ENCODE measurements at places on chromosomes 3 and 15.
A peak's percentile ranks its signal among the peaks of the same experiment; 100 is the strongest.

GRCh38 chr3:105979961-105980360, 111.1 kb upstream of the CBLB start:
- no peak for DNase-seq

DNA sequence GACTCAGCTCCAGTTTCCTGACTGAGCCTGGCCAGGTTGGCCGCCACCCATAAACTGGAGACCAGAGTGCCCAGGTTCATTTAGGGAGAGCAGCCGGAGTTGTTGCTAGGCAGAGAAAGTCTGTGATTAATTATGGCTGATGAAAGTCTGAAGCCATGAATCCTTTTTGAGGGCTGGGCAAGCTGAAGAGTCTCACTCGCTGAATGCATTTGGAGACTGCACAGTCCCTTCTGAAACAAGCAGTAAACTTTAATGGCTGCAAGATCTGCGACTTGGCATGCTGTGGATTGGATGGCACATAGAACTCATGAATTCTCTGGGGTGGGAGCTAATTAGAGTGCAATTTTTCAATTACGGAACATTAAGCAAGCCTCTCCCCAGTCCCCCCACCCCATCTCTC, 282.1 kb downstream of the RPLP1 start:
- no peak for DNase-seq

DNA sequence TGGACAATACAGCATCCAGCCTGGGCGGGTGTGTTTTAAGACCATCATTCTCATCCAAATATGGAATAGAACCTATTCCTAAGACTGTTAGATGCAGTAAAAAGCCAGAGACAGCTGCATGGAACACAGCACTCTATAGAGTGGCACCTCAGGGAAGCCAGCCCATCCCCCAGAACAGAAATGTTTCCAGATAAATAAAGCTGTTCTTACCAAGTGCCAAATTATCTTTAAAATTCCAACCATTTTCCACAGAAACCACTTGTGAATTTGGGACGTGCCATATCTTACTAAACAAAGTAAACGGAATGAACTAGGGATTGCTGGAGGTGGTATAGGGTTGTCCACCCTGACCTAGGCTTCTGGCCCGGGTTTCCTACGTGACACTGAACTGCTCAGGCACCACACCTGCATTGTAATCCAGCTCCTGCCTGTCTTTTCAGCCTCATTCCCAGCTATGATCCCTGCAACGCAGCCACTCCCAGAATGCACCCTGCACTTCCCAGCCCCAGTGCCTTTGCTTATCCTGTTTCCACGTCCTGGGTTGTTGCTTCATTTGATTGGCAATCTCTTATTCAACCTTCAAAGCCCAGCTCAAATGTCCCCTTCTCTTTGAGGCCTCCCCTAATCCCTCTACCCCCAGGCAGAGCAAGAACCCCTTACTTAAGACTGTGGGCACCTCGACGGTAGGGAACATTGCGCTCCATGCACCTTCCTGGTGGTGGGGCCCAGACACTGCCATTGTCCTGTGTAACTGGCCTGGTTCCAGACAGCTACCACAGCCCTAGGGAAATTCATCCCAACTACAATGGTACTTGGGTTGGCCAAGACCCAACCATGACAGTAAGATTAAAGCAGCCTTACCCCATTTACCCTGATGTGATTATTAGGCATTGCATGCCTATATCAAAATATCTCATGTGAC, 100.2 kb downstream of the IQSEC1 start:
- DNase-seq = no peak

DNA sequence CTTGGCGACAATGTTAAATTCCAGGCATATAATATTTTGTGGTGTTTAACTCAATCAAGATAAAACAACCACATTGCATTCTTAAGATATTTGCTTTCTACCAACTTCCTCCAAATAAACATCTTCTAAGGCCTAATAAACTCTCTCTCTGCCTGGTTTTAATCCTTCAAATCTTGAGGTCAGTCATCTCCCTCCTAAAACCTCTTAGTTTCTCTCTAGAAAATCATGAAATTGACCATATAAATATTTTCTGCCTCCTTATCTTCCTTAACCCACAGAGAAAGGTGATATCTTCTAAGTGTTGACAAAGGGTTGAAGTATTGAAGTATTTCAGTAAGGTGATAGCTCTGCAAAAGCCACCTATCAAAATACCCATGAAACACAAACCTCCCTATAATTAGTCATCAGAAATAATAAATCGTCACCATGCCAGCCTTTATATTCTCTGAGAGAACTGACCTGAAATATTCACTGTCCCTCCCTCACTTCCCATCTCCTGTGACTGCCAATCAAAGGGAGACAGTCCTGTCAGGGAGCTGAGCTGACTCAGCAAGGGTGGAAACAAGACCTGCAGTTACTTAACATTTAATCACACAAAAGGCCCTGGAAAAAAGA, 1261.1 kb downstream of the ROBO1 start:
- DNase-seq = no peak

DNA sequence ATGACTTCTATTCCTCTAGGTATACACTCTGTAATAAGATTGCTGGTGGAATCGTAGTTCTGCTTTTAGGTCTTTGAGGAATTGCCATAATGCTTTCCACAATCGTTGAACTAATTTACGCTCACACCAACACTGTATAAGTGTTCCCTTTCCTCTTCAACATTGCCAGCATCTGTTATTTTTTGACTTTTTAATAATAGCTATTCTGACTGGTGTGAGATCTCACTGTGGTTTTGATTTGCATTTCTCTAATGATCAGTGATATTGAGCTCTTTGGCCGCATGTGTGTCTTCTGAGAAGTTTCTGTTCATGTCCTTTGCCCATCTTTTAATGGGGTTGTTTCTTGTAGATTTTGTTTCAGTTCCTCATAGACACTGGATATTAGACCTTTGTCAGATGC, 12.8 kb downstream of the NXPE3 start:
- DNase-seq = no peak

DNA sequence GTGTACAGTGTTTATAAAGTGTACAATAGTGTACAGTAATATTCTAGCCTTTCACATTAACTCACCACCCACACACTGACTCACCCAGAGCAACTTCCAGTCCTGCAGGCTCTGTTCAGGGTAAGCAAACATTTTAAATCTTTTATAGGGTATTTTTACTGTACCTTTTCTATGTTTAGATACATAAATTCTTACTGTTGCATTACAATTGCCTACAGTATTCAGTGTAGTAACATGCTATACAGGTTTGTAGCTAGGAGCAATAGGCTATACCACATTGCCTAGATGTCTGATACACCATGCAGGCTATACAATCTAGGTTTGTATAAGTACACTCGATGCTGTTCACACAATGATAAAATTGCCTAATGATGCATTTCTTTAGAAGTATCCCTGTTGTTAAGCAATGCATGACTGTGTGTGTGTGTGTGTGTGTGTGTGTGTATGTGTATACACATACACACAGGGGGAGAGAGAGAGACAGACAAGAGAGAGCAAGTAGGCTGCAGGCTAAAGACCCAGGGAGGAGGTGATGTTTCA, 72.5 kb upstream of the PRR23C start:
- DNase-seq = peak; percentile 77

Data from foreskin fibroblast (primary cell).